ENCODE measurements at places on chromosomes 1 and 21.

- no peak for DNase-seq
Observed at GRCh38 chr1:157085421-157085820, 14.2 kb downstream of the ETV3L start.

DNA sequence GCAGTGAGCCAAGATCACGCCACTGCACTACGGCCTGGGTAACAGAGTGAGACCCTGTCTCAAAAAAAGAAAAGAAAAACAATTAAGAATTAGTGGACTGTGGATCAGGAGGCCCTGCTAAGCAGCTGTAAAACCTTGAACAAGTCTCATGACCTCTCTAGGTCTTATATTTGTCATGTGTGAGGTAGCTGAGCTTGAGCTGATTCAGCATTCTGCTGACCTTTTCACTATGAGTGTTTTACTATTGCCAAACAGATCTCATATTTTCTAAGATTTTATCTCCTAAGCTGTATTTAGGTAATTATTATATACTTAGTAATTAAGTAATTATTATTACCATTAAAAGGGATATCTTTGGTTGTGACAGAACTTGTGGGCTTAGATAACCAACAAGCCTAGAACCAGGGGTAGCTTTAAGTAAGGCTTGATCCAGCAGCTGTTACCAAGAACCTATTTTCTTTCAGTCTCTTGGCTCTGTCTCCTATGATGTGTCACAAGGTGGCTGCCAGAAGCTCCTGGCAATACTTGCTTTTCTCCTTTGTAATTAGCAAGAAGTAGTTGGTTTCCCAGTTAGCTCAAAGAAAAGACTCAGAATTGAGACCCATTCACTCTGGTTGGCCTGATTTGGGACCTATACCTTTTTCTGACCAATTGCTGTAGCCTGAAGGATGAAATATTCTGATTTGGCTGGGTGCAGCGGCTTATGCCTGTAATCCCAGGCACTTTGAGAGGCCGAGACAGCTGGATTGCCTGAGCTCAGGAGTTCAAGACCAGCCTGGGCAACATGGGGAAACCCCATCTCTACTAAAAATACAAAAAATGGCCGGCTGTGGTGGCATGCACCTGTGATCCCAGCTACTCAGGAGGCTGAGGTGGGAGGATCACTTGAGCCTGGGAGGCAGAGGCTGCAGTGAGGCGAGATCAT is 8.5 kb upstream of the ZC3H12A start:
- no peak for DNase-seq

DNA sequence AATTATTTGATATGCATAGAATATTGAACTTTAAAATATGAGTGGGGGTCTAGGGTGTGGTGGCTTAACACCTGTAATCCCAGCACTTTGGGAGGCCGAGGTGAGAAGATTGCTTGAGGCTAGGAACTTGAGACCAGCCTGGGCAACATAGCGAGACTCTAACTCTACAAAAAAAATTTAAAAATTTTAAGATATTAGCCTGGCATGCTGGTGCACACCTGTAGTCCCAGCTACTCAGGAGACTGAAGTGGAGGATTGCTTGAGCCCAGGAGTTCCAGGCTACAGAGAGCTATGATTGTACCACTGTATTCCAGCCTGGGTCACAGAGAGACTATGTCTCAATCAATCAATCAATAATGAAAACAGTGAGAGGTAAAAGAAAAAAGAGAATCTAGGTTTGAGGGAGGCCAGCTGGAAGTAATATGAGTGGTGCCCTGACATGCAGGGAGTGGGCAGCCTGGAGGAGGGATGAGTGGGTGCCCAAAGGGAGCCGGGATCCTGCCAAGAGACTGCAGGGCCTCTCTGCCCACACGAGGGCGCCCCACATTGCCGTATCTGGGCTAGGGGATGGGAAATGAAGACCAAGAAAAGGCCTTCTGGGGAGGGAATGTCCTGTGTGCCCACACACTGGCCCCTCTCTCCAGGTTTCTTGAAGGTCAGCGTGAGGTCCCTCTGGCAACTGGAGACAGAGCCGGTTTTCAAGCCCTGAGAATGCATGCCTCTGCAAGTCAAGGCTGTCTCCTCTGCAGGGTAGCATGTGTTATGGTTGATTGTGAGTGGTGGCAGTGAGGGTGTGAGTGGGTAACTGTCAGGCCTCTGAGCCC is 93.9 kb upstream of the PPM1J start:
- no peak for DNase-seq

GRCh38 chr1:221925947-221926346 is 184.1 kb upstream of the DUSP10 start:
- DNase-seq, result no peak

- DNase-seq, result no peak
Observed at GRCh38 chr1:214582289-214582891, 20.6 kb upstream of the CENPF start.

DNA sequence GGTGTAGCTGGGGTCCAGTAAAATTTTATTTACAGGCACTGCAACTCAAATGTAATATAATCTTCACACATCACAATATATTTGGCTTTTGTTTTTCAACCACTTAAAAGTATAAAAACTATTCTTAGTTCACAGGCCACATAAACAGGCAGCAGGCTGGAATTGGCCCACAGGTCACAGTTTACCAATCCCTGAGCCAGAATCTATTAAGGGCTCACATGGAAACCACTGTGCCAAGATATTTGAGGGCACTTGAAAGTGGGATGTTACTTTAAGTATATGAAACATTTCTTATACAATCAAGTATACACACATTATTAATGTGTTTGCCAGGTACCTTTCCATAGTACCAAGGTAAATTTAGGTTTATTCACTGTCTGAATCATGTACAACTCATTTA is 71.9 kb upstream of the PRDX6 start:
- DNase-seq, result no peak
